T follicular helper cell (primary cell): ENCODE measurements at places on chromosomes 12 and 14.

- no peak for DNase-seq
These were observed 2.1 kb upstream of the BLOC1S1 start for GRCh38 chr12:55713721-55714120.

- no peak for DNase-seq
These were observed 5.9 kb downstream of the CDH24 start for GRCh38 chr14:23051141-23052057.

- no peak for DNase-seq
These were observed 17.9 kb downstream of the FOXN3 start for GRCh38 chr14:89399157-89399556.

- DNase-seq = no peak
These were observed 3.6 kb downstream of the LRRC74A start for GRCh38 chr14:76829650-76830421.

GRCh38 chr14:65132855-65133254 lies 30.5 kb upstream of the MAX start:
- DNase-seq = no peak

DNA sequence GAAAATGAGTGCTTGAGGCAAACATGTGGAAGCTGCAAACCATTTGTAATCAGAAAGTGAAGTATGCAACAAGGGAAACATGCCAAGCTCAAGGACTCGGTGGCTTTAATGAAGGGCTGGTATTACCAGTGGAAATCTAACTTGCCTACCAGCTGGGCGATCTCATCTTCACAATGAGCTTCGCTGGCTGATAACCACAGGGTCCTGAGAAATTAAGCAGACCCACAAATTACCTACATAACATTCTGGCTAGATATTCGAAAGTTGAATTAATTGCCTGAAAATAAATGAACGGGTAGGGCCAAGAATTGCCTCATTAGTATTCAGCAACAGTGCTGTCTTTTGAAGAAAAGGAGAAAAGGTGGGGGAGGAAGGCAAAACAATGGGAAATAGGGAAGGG lies 439.4 kb downstream of the PDZRN4 start:
- DNase-seq = no peak

DNA sequence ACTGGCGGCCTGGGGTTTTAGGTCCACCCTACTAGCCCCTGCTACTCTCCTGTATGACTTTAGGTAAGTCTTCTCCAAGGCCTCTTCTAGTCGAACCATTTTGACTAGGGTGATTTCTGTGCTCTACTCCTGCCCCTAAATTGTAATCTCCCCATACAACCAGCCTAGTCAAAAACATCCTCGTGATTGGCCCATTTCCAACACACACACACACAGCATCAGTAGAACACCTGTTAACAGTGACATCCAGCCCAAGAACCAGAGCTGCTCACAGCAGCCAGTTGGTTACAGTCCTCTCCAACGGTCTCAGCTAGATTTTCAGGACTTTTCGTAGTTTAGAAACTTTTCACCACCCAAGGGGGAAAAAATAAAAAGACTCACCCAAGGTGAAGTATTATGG lies 30.9 kb downstream of the NT5DC3 start:
- DNase-seq = no peak

DNA sequence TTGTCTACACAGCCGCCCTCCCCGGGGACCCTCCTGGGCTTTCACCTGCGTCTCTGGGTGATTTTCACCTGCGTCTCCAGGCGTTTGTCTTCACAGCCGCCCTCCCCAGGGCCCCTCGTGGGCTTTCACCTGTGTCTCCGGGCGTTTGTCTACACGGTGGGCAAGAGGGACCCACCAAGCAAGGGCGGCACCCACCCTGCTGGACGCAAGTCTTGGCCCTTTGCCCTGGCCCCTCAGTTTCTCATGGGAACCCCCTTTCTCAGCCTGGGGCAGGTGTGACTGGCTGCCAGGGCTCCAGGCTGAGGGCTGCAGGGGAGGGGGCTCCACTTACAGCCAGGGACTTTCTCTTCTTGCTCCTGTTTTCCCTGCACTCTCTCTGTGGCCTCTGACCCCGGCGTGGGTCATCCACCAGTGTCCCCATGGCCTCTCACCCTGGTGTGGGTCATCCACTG lies 68.6 kb upstream of the GALNT9 start:
- DNase-seq = no peak

GRCh38 chr14:96072076-96072475 lies 32.9 kb downstream of the C14orf132 start:
- no peak for DNase-seq

DNA sequence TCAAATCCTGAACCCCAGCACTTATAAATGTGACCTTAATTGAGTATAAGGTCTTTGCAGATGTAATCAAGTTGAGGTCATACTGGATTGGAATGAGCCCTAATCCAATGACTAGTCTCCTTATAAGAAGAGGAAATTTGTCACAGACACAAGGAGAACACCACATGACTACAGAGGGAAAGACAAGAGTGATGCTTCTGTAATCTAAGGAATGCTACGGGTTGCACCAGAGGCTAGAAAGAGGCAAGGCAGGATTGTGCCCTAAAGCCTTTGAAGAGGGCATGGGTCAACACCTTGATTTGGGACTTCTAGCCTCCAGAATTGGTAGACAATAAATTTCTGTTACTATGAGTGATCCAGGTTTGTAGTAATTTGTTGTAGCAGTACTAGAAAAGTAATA lies 135.0 kb downstream of the FOXG1 start:
- DNase-seq = no peak

DNA sequence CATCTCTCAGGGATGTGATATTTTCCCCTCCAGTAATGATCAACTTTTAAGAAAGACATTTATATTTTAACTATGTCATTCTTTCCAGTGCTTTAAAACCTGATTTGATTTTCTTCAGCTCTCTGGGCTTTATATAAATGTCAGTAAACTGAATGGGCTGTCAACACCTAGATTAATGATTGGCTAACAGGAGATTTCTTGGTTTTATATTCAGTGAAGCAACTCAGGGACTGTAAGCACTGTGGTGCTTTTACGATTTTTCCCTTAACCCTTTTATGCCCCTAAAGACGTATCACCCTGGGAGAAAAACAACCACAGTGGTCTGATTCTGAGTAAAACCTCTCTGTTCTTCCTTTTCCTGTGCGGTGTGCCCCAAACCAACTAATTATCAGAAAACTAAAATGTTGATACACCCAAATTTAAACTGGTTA lies 38.0 kb downstream of the PTGER2 start:
- no peak for DNase-seq

GRCh38 chr12:4809013-4809448 lies 88.8 kb downstream of the GALNT8 start:
- no peak for DNase-seq

DNA sequence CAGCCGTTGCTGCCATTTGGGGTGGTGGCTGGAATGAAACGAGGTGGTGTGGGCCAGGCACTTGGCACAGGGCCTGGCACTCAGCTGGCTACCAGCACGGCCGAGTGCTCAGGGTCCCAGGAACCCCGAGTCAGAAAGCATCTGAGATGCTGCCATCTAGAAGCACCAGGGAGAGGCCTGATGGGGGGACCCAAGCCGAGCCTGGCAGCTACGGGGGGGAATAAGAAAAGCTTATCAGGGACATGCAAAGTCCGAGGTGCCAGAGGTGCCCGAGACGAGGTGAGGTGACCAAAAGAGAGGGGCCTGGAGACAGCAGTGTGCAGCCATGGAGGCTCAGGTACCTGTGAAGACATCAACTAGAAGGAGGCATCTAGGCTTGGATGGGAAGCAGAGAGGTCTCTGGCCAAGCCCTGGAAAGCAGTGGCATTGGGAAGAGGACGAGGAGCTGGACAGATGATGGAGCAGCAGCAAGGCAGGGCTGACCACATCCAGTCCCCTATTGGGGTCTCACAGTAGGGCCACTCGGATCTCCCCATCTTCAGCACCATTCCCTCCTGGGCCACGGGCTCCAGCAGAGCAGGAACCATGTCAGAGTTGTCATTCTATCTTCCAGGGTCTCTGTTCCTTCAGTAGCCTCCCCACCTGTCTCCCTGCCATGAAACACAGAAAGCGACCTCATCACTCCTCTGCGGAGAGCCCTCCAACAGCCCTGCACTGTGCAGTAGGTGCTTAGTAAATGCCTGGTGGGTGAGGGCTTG lies 59.3 kb upstream of the DIO3 start:
- no peak for DNase-seq

- no peak for DNase-seq
These were observed 1.7 kb downstream of the NCOR2 start for GRCh38 chr12:124565656-124566160.

GRCh38 chr12:38903596-38903995 lies 1.8 kb downstream of the CPNE8 start:
- no peak for DNase-seq
